Fibroblast of skin of right biceps (primary cell): ENCODE measurements at places on chromosomes 1 and 21.

DNA sequence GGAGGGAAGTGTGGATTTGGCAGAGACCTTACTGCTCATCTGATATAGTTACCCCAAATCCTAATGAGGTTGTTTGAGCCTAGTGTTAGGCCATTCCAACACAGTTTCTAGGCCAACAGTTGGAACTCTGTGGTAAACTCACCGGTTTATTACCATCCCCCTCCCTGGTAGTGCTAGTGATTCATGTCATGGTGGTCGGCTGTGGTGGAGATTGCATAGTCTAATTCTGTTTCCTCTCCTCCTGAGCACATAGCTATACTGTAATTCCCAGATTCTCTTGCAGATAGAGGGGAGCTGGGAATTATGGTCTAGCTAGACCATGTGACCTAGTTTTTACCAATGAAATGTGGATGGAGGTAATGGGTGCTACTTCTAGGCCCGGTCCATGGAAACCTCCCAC, 123.7 kb upstream of the KIF26B start:
- peak; percentile 60 for DNase-seq

DNA sequence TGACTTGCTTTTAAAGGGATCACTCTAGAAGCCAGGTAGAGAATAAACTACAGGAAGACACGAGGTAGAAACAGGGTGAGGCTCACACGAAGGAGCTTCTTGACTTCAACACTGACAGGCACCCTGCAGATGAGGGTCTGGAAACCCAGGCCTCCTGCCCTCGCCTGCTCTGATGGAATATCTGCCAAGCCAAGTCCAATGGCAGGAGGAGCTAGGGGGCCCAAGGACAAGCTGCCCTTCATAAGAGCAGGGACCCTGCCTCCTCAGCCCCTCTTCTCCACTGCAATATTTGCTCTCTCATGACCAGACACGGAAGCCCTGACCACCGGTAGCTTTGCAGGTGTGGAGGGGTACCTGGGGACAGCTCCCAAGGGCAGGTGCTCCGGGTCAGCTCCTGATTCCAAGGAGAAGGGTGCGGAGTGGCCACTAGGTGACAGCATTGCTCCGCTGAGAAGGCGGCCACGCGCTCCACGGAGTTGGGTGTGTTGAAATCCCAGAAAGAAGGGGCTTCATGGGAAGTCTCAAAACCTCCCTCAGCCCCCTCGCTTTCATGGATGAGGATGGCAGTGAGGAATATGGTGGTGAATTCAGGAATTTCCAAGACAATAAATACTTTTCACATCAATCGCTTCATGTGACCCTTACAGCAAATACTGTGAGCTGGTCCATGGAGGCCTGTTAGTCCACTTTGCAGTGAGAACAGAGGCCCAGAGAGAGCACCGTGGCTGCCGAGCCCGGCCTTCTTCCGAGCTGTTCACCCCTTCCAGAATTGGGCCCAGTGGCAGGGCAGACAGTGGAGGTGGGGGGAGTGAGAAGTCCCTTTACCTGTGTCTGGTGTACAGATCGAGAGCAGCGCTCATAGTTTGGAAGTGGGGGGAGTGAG, 33.2 kb upstream of the PAX7 start:
- peak; percentile 10 for DNase-seq

GRCh38 chr1:200873671-200874397, 1.1 kb downstream of the GPR25 start:
- DNase-seq = no peak

- no peak for DNase-seq
Observed at GRCh38 chr1:92859400-92860039, 27.7 kb downstream of the RPL5 start.

DNA sequence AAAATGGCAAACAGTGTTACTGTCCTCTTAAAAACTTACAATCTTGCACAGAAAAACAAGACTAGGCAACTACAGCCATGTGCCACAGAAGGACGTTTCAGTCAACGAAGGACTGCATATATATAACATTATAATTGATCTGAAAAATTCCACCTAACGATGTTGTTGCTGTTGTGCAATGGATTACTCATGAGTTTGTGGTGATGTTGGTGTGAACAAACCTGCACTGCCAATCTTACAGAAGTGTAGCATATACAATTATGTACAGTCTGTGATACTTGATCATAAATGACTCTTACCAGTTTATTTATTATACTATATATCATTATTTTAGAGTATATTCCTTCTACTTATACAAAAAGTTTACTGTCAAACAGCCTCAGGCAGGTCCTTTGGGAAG, 6.8 kb upstream of the VAMP4 start:
- no peak for DNase-seq

DNA sequence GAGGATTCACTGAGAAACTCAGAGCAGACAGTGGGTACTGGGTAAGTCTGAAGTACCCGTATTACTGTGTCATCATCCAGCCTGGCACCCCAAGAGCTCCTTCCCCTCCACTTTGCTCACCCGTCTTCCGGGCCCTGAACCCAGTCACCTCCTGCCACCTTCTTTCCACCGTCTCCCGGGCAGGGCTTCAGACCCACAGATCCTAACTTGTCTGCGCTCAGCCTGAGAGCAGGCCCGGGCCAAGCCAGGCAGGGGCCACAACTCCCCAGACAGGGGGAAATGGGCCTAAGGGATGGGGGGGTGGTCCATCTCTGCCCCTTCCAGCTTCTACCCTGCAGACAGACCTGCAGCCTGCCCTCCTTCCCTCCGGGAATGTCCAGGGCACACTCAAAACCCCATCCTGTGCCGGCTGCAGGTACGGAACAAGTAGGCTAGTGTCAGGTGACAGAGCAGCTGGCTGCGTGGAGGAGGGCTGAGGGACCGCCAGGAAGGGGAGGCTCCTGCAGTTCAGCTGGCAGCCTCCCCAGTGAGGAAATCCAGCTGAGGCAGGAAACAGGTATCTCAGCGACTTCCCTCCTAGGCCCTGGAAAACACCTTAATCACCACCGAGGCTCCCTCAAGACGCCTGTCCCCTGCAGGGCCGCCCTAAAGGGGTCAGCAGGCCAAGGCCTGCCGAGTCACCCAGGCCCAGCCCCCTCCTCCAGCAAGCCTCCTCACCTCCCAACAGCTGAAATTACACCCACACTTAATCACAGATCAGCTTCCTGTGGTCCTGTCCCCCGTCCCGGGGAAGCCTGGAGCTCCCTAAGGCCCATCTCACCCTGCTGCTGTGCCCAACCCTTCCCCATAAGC, 3.5 kb downstream of the HSPG2 start:
- DNase-seq = no peak

DNA sequence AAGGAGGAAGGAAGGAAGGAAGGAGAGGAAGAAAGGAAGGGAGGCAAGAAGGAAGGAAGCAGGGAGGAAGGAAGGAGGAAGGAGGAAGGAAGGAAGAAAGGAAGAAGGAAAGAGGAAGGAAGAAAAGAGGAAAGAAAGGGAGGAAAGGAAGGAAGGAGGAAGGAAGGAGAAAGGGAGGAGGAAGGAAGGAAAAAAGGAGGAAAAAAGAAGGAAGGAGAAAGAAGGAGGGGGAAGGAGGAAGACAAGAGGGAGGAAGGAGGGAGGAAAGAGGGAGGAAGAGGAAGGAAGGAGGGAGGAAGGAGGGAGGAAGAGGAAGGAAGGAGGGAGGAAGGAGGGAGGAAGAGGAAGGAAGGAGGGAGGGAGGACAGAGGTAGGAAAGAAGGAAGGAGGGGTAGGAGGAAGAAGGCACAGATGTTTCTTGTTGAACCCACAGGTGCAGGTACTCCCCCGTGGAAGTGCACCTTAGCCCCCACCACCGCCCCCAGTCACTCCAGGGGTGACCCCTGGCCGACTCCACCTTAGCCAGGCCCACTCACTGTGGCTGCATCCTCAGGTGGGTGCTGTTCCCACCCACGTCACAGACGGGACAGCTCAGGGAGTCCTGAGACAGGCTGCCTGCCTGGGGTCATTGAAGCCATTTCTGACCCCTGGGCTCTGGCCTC, 57.9 kb upstream of the TTC34 start:
- no peak for DNase-seq

DNA sequence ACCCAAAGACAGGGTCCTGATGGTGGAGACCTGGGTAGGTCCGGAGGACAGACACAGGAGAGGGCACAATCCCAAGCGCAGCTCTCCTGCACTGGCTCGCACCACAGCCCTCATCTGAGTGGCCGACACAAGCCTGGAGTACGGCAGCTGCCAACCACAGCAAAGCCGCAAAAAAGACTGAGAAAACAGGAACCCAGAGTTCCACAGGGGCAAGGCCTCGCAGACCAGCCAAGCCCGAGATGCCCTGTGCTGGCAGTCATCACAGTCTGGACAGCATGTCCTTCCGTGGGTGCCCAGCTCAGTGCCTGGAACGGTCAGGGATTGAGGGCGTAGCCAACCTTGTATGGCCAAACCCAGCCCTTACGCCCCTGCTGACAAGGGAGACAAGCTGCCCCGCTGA, 11.4 kb downstream of the ZBTB48 start:
- DNase-seq = no peak

- DNase-seq = no peak
Observed at GRCh38 chr1:27543284-27543683, 53.3 kb upstream of the WASF2 start.

DNA sequence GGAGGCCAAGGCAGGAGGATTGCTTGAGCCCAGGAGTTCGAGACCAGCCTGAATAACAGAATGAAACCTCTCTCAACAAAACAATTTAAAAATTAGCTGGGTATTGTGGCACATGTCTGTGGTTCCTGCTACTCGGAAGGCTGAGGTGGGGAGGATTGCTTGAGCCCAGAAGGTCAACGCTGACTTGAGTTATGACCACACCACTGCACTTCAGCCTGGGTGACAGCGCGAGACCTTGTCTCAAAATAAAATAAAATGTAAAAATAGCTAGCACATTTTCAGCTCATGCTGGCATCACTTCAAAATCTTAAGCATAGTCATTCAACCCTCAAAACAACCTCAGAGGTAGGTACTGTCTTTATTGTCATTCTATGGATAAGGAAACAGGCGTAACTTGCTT, 6.4 kb downstream of the JAK1 start:
- DNase-seq = no peak

GRCh38 chr1:149962039-149962647, 25.5 kb upstream of the MTMR11 start:
- DNase-seq = peak; percentile 75

DNA sequence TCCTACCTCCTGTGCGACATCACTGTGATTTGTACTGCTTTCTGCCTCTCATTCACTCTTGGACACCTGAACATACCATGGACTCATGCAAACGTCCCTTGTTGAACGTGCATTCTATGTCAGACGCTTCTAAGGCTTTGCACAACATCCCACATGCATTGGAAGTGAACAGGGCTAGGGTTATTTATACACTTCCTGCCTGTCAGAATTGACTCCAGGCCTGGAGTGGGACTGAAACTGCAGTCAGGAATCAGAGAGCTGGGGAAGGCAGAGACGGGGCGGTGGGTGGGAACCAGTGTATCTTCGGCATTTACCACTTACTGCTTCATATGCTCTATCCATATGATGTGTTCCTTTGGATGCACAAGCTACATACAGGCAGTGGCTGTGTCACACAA, 81.4 kb upstream of the GALNT2 start:
- no peak for DNase-seq

GRCh38 chr1:228374711-228375577, 31.7 kb downstream of the TRIM11 start:
- peak; percentile 39 for DNase-seq

DNA sequence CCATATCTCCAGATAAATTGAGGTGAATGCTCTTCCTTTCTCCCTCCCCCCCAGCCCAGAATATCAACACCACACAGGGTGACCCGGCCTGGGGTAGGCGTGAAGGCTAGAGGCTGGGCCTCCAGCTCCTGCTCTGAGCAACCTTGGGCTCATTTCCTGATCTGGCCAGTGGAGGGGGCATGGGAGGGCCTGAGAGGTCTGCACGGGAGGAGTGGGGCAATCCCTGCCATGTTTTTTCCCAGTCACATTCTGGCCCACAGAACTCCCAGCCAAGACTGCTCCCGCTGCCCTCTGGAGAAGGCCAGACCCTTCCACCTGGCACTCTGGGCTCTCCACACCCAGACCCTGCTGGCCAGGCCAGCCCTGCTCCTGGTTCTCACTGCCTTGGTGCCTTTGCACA, 3.9 kb downstream of the CLDN19 start:
- peak; percentile 8 for DNase-seq

DNA sequence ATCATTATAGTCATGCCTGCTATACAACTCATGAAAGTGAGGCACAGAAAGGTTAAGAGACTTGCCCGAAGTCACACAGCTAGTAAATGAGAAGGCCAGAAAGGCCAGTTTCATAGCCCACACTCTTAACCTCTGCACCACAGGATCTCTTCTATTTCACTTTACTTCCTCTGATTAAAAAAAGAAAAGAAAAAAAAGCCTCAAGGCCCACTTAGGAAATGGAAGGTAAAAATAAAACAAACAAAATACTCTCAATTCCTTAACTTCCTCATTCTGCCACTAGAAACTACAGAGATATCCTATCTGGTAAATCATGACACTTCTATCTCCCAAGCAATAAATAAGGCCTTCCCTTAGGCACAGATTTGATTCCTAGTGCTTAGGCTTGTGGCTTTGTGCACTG, 7.6 kb upstream of the ENAH start:
- no peak for DNase-seq

GRCh38 chr1:87108814-87109411, 194.5 kb downstream of the HS2ST1 start:
- peak; percentile 39 for DNase-seq

DNA sequence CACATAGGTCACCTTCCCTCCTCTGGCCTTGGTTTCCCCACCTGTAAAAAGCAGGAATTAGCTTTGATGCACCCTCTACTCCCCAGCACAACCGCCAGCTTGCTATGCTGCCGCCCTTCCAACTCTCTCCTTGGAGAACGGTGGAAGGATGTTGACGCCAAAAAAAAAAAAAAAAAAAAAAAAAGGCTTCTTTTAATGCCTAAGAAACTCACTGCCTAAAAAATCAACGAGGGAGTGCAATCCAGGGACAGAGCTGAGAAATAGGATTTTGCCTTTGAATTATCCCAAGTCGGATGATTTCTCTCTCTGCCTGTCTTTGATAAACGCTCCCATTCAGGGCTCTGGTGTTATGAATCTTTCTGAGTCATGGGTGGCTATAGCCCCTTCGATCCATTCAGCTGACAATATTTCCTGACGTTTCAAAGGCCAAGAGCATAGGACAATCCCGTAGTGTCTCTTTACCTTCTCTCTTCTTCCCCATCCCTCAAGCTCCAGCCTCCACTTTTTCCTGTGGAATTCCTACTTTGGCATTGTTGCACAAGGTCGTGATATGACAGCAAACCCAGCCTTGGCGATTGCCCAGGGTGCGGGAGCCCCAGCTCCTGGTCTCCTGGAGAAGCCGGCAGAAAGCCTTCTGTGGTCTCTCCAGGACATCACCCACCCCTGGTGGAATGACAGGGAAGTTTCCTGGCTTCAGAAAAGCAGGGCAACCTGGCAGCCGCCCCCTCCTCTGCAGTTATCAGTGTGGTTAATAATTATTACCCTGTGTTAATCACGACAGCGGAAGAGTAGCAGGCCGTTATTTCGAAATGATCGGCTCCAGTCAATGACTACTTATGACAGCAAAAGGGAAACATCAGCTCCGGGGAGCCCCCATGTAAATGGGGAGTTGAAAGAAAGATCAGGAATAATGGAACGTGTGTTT, 8.0 kb upstream of the PLXNA2 start:
- DNase-seq = peak; percentile 61

DNA sequence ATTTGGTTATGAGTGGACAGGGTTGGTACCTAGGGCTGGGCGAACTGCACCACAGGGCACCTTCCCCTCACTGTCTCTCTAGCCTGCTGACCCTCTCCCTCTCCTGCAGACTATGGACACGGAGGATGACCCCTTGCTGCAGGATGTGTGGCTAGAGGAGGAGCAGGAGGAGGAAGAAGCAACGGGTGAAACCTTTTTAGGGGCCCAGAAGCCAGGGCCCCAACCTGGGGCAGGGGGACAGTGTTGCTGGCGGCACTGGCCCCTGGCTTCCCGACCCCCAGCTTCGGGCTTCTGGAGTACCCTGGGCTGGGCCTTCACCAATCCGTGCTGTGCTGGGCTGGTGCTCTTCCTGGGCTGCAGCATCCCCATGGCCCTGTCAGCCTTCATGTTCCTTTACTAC, 21.9 kb downstream of the DISP3 start:
- DNase-seq = no peak
